GM12892 (cell line): ENCODE measurements at places on chromosomes 5 and 9.

GRCh38 chr9:19787672-19788071 lies 1.2 kb downstream of the SLC24A2 start:
- DNase-seq = no peak

DNA sequence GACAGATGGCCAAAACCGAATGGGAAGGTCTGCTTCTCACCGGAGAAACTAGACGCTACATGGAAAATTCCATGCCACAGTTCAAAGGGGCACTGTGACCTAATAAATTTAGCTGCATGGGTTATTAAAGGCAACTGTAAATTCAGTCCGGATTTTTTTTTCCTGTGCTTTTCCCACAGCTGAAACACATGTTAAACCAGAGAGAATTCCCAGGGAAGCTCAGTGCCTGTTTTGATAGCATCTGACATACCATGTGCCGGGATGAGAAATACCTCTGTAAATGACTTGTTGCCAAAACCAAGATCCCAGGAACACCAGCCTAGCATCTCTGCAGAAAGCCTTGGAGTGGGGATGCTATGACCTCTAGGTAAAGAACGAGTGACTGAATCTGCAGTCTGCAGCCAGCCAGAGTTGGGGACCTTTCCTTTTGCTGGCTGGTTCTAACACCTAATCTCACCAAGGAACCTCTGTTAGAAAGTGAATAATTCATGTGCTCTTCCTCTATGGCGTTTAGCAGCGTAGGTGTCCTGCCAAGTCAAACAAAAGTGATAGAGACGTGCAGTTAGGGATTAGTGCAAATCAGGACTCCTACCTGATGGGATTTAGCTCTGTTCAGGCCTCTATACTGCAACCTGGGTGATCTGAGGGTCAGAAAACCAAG lies 77.9 kb downstream of the SLIT3 start:
- DNase-seq = no peak

- DNase-seq = no peak
Measured at GRCh38 chr5:92019376-92019990, 636.4 kb upstream of the ARRDC3 start.

DNA sequence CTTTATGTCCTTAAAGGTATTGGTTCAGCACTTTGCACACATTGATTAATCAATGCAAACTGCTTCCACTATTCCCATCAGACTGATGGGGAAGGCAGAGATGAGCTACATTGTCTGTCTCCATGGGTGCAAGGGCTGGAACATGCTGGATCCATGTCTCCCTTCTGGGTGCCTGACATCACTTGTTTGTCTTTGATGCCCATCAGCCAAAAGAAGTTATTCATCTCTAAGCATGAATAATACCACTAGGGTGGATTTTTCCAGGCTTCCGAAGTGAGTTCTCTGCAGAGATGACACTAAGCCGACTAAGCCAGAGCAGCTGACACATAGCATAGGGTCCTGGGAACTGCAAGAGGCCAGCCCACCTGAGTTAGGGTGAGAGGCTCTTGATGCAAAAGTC lies 8.7 kb downstream of the FGF1 start:
- no peak for DNase-seq

DNA sequence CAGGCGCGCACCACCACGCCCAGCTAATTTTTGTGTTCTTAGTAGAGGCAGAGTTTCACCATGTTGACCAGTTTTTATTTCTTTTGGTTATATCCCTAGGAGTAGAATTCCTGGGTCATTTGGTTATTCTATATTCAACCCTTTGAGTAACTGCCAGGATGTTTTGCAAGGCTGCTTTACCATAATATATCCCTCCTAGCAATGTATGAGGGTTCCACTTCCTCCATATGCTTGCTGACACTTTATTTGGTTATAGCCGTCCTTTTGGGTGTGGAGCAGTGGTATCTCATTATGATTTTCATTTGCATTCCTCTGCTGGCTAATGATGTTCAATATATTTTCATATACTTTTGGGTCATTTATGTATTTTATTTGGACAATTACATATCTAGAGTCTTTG lies 81.2 kb downstream of the RAB24 start:
- DNase-seq = no peak

DNA sequence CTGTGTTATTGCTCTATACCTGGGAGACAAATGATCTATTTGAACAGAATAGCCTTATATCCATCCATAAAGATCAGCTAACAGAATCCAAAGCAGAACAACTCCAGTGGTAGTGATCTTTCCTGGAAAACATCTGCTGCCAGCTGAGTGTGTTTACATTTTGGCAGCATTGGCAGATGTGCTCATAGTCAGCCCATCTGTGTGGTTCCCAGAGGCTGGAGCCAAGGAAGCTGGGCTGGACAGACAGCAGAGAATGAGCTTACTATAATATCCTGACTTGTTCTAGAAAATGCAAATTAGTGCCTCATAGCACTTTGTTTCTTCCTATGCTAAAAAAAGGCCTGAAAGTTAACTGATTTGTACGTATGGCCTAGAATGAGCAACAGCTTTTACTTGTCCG lies 99.7 kb downstream of the ST8SIA4 start:
- no peak for DNase-seq

GRCh38 chr5:168254013-168254693 lies 37.3 kb upstream of the WWC1 start:
- DNase-seq = no peak

- DNase-seq = no peak
Measured at GRCh38 chr9:99515895-99516656, 294.0 kb downstream of the SEC61B start.
